ENCODE measurements at places on chromosomes 4 and X.

GRCh38 chrX:150257353-150258175, 105.6 kb upstream of the MAMLD1 start:
- peaks cover 3% of the 10 kb centered on the region for H3K27me3 ChIP-seq
- H3K4me1 ChIP-seq: peaks cover 11% of the 10 kb centered on the region
- H3K36me3 ChIP-seq: no peaks in the 10 kb centered on the region
- no peak overlapping the region for H3K27ac ChIP-seq
- no peak for DNase-seq

- no peak overlapping the region for H3K4me3 ChIP-seq
- H3K27ac ChIP-seq: no peak overlapping the region
- H3K27me3 ChIP-seq: peaks cover 3% of the 10 kb centered on the region
- no peak for DNase-seq
- no peaks in the 10 kb centered on the region for H3K4me1 ChIP-seq
Observed at GRCh38 chrX:97224148-97224547, 340.4 kb downstream of the RPA4 start.

- no peak for DNase-seq
- no peak overlapping the region for H3K27ac ChIP-seq
- H3K4me3 ChIP-seq: no peak overlapping the region
- no peaks in the 10 kb centered on the region for H3K27me3 ChIP-seq
- peaks cover 19% of the 10 kb centered on the region for H3K4me1 ChIP-seq
- peaks cover 56% of the 10 kb centered on the region for H3K36me3 ChIP-seq
Observed at GRCh38 chr4:10086506-10087120, 30.0 kb downstream of the WDR1 start.

DNA sequence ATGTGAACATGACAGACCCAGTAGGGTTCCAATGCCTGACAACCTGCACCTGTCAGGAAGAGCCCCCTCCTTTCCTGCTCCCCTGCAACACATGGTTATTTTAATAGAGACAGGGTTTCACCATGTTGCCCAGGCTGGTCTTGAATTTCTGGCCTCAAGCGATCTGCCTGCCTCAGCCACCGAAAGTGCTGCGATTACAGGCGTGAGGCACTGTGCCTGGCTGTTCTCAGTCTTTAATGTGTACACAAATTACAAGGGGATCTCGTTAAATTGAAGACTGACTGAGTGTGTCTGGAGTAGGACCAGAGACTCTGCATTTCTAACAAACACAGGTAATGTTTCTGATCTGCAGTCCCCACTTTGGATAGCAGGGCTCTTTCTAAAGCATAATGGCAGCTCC, 55.4 kb downstream of the NPNT start:
- no peak for DNase-seq
- no peaks in the 10 kb centered on the region for H3K4me1 ChIP-seq

DNA sequence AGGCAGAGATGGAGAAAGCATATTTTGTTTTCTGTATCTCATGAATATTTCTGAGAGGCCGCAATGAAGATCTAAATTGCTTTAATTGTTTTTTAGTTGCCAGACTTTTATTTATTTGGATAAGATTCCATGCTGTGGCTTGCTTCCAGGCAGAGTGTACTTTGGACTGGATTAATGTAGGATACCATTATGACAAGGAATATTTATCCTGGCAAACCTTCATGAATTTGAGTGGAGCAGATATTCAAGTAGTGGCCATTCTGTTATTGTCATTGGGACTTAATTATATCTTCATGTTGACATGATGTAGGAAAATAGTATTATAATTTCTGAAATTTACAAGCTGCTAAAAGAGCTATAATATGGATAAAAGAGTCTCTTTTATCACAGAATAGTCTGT, 182.9 kb downstream of the C4orf33 start:
- no peaks in the 10 kb centered on the region for H3K27me3 ChIP-seq
- H3K36me3 ChIP-seq: no peaks in the 10 kb centered on the region
- no peak overlapping the region for H3K27ac ChIP-seq
- H3K4me1 ChIP-seq: no peaks in the 10 kb centered on the region
- H3K4me3 ChIP-seq: no peak overlapping the region
